ENCODE measurements at places on chromosomes 4 and X.
A peak's percentile ranks its signal among the peaks of the same experiment; 100 is the strongest.

- no peak for DNase-seq
Measured at GRCh38 chr4:151718984-151719955, 41.5 kb downstream of the GATB start.

DNA sequence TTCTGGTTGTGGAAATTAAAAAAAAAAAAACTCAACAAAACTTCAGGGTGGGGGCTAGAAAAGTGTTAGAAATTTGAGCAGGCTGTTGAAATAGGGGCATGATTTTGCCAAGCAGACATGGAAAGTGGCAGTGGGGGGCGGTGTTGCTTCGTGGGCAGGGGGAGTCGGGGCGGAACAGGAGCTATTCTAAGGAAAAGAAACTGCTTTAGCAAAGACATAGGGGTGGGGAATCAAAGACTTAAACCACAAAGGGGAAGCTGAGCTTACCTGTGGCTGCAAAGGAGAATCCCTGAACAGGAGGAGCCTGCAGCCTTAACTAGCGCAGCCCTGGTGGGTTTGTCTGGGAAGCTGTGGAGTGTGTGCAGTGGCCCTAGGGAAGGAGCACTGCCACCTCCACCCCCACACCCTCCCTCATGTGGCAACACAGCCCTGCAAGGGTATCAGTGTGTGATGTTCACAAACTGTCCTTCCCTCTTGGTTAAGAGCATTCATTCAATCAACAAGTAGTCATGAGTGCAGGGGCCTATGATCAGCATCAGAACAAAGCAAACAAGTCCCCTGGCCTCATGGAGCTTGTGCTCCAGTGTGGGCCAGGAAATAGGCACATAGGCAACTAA is 20.5 kb downstream of the SEL1L3 start:
- no peak for DNase-seq

DNA sequence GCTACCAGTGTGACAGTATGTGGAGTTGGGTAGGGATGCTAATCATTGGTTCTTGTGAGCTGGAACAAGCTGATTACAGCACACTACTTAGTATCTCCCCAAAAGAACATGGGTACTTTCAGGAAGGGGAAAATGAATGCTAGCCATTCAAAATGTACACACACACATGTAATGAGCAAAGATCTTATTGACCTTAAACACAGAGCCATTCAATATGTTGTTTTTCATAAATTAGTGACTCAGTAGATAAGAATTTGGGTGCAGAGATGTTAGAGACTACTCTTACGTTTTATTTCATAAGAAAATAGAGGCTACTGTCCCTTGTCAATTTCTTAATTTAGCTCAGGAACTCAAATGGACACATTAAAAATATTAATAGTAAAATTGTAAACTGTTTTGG is 509.5 kb upstream of the ATOH1 start:
- DNase-seq: no peak

DNA sequence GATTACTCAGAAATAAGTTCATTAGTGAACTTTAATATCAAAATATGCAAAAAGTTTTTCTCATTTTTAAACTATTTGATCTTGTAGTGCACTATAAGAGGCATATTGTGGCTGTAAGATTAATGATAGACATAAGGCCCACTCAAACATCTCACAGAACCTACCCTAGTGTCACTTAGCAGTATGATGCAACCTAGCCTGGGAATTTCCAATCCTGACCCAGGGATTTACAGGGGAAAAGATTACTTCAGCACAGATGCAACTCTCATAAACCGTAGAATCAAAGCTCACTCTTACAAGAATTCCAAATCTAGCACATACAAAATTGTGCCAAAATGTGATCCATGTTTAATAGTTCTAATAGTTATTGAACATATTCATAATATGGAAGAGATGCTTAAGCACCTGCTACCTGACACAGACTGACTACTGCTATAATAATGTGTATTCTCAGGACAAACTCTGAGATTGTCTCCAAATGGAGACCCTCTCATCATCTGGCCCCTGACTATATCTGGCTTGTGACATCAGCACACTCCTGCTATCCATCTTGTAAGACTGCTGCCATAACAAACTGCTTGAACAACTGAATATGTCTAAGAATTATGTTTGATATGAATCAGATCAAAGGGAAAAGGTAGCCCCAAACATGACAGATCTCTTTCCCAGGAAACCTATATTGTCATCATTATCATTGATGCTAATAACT is 271.9 kb downstream of the PABPC4L start:
- no peak for DNase-seq

- no peak for DNase-seq
Measured at GRCh38 chr4:154984148-154984547, 203.1 kb downstream of the RBM46 start.

DNA sequence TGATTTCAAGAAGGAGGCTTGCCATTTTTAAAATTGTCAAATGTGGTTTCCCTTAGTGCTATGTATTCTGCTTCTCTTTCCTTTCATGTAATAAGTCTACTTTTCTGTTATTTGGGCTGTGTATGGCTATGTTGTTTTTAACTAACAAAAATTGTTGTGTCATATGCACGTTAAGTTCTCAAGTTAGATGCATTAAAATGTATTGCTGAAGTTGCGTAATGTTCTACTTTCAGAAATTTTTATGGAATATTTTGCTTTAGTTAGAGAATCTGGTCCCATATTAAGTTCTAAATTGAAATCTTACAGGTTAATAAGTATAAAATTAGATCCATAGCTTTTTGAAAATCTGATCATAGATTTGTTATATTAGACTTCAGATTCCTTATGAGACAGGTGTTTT is 133.2 kb downstream of the TLL1 start:
- DNase-seq: no peak

DNA sequence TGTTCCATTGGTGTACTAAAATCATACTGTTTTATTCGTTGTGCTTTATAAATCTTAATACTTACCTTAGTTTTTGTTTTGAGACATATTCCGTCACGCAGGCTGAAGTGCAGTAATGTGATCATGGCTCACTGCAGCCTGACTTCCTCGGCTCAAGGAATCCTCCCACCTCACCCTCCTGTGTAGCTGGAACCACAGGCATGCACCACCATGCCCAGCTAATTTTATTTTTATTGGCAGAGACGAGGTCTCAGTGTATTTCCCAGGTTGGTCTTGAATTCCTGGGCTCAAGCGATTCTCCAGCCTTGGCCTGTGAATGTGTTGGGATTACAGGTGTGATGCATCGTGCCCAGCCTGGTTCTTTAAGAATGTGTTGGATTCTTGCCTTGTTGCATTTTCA is 24.4 kb upstream of the DCK start:
- DNase-seq: no peak

DNA sequence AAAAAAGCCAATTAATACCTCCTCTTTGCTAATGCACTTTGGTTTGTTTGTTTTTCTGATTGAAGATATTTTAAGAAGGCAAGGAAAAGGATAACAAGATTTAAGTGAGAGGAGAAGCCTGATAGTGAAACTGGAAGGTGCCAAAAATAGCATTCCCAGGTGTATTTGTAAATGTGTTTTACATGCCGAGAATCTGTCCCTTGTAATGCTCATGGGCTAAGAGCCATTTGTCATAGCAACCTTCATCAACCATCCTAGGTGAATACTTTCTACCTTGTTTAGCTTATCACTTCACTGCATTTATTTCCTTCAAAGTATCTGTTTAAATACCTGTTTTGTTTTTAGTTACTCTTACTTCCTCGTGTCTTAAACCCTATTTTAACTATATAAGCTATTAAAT is 127.8 kb downstream of the KCTD8 start:
- no peak for DNase-seq

- DNase-seq: no peak
Measured at GRCh38 chrX:17247144-17247543, 127.9 kb upstream of the NHS start.

DNA sequence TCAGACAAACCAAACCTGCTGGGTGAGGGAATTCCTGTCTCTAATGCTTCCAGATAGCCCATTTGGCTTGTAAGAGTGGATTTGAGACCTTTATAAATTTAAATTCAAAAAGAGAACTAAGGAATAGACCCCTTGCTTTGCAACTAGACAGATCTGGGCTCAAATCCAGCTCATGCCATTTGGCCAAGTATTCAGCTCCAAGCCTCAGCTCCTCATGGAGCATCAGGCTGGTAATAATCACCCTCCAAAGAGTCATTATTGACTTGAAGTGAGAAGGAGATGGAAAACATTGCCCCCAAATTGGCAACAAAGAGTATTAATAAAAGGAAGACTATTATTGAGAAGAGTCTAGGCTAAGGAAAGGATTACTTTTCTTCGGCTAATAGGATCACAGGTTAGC is 134.7 kb downstream of the PDE5A start:
- DNase-seq: no peak

- no peak for DNase-seq
Measured at GRCh38 chrX:68462653-68463052, 29.4 kb upstream of the OPHN1 start.

- DNase-seq: no peak
Measured at GRCh38 chr4:15563871-15564270, 91.3 kb downstream of the FBXL5 start.

GRCh38 chr4:88892646-88893045 is 164.3 kb downstream of the FAM13A start:
- no peak for DNase-seq

GRCh38 chr4:47215759-47216158 is 184.4 kb downstream of the GABRB1 start:
- DNase-seq: no peak

GRCh38 chr4:18192901-18193300 is 171.3 kb upstream of the LCORL start:
- no peak for DNase-seq

DNA sequence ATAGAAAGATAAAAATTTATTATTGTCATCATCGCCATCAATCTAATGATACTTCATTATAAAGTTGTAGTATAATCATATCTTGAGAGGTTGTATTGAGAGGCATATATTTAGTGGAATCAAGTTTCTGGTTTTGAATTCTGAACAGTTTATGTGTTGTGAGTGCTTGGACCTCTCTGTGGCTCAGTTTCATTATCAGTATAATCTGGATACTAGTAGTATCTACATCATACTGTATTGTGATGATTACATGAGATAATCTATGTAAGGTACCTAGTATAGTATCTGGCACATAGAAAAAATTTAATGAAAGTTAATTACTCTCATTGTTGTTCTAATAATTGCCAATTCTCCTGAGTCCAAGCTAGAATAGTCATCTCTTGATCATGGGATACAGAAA is 161.2 kb upstream of the UBQLN2 start:
- DNase-seq: no peak

DNA sequence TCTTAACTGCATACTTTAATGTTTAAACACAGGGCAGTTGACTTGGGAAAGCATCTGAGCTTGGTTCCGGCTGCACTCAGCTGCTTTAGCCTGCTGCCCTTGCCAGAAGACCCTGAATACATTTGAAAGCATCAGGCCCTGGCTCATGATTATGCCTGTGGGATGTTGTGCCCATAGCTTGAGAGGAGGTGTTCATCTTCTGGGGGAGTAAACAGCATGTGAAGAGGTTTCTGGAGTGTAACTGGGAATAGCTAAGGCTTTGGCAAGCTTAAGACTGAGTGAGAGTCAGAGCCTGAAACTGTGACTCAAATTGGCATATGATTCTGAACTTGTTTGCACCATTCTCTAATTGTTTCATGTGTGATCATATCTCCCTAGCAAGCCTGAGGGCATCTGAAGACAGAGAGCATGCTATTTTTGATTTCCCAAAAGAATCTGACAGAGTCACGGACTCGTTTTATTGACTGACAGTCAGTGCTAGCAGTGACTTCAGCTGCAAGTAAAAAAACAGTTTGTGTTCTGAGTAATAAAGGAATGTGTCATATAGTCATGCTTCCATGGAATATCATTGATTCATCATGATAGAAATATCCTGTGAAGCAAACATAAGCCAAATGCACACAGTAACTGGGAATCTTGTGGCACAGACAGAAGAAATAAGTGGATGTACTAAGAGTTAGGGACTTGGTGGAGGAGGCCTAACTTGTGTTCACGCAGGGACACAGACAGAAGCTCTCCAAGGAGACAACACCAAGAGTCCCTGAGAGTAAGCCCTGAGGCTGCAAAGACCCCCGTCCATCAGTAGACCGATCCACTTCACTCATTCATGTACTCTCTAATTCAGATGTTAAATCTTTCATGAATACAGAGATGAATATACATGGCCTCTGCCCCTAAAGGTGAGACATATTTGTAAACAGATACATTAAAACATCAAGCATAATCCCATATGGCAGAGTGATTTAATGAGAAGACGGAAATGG is 100.7 kb downstream of the SYNPO2 start:
- peak; percentile 92 for DNase-seq

DNA sequence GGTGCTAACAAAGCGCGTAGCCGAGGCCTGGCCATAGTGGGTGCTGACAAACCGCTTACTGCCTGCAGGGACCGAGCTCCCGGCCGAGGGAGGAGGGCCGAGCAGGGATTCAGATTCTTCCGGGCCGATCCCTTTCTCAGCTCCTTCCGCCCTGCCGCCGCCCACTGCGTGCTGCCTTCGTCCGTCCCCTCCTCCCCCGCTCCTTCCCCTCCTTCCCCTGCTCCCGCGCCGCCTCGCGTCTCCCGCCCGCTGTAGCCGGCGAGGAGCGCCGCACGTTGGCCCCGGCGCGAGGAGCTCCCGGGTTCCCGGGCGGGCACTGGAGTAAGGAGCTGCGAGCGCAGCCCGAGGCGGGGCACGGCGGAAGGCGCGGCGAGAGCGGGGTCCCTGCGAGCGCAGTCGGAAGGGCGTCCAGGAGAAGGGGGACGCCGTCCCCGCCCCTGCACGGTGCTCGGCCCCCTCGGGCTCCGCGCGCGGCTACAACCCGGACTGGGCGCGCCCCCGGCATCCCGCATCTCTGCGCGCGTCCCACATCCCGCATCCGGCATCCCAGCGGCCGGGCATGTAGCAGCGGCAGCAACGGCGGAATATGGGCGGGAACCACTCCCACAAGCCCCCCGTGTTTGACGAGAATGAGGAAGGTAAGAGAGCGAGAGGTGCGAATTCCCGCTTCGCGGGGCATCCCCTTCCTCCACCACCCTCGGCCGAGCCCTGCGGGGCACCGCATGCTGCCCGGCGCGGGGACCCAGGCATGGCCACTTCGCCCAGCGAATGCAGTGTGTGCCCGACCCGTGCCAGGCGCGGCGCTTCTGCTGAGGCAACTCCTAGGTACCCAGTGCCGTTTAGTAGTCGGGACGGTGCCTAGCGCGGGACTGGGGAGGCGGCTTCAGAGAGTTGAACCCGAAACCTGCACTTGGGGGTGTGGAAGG is at the start of gene STK32B:
STK32B (plus strand) TSS at position 203 of the 926 bp plus-strand sequence.
- peak; percentile 45 for DNase-seq

All from stromal cell of bone marrow (primary cell).